Fibroblast of skin of scalp (primary cell): ENCODE measurements at places on chromosomes 3 and 15.

GRCh38 chr3:111076732-111077131 lies 5.1 kb downstream of the NECTIN3 start:
- no peak for DNase-seq

GRCh38 chr15:27648359-27648758 lies 450.8 kb downstream of the OCA2 start:
- DNase-seq = no peak

DNA sequence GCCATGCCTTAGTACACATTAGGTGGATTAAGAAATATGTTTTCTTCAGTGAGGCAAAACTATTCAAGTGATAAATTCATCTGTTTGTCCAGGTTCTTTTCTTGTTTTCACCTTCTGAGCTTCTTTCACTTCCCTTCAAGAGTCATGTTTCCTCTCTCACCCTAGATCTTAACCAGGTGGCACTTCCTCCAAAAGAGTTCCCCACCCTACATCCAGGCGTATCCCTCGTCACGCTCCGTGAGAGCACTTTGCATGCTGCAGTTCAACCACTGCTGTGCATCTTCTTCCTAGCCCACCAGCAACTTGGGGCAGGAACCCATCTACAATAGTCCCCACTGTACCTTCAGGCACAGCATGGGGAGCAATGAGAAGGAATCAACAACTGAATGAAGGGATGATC lies 28.9 kb downstream of the OSBPL10 start:
- DNase-seq = no peak

DNA sequence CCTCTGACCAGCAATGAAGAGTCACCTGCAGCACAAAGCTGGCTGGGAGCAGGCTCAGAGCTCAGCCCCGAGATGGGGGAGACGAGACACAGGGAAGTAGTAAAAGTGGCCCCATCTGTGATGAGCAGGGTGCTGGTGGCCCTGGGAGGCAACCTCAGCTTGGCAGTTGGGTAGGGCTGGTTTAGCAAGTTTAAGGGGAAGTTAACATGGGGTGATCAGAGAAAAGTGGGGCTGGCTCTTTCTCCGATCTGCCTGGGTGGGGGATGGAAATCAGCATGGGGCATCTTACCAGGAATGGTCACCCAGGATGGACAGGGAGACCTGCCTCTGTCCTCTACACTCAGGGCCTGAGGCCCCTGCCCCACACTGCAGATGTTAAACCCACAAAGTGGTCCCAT lies 29.9 kb upstream of the SFMBT1 start:
- DNase-seq = no peak

DNA sequence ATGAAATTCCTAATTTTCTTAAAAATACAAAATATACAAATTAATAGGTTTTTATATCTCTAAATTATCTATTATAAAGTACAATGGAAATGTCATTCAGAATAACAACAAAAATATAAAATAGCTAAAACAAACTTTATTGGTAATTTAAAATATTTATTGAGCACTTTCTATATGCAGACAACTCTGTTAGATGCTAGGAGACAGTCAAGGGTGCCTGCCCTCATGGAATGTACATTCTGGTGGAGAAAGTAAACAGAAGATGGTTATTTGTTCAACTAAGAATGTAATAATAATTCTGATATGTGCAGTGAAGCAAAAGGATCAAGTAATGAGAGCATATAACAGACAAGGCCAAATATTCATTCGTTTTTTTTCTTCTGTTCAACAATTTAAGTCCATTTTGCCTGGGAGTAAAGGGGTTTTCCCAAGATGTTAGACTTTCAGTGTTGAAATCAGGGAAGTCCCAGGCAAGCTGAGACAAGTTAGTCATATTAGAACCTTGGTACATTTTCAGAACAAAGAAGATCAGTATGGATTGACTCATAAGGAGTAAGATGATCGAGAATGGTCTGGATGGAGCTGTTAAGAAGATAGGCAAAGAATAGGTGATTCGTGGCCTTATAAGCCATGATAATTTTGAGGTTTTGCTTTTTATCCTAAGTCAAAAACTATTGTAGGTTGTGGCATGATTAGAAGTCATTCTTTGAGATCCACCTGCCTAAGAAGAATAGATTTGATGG lies 150.2 kb upstream of the MLF1 start:
- peak; percentile 12 for DNase-seq

DNA sequence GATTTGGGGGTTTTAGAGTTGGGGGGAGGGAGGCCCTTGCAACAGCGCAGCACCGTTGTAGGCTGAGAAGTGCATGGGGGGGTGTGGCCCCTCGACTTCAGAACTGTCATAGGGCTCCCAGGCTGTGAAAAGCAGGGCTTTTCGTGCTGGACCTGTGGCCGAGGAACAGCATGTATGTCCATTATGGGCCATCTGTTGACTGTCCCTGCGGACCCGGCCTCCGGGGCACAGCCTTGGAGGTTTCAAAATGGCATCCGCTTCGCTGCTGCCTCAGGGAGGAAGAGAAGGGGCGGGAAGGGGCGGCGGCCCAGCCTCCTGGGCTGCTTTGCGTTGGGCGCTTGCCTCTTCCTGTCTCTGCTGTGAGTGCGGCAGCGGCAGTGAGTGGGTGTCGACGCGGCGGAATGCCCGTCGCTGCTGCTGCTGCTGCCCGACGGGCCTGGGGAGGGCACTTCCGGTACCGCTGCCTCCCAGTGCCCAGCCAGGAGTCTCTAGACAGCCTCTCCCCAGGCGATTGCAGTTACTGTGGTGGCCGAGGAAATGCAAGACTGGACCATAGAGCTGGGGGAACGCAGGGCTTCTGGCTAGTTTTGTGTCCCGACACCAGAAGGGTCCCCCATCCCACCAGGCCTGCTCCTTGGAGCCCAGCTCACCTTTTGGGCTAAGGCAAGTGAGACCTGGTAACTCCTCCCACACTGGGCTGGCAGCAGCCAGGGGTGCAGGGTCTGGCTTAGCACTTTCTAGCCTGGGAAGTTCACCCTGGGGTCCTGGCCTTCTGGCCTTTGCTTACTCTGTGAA lies 1.9 kb downstream of the GNAI2 start:
- DNase-seq = peak; percentile 87

DNA sequence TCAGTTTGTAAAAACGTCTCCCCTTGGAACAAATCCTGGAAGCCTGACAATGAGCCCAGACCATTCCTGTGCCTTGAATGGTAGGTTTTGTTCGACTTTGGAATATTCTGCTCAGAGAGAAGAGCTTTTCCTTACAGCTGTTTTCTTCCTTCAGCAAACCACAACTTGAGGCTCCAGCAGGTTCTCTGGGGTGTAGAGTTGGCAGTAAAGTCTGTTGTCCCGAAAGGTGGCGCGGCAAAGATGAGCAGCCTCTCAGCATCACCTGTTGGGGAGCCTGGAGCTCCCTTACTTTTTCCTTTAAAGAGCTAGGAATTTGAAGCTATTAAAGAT lies 65.4 kb downstream of the BOC start:
- no peak for DNase-seq

DNA sequence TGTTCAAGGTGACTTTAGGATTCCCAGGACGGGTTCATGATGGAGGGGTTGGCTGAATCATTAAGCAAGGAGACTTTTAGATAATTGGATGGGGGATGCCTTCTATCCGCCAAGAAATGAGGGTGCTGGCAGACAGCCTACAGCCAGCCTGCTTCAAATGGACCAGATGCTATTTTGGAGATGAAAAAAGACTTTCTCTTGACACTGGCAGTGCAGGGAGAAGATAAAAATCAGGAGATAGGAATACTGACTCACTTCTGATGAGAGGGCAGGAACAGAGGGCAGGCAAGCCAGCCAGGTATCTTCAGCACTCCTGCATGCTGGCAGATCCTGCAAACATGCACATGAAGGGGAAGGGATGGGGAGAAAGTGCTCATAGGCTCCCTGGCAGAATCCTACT lies 7.7 kb upstream of the SYN2 start:
- DNase-seq = no peak

- DNase-seq = no peak
Measured at GRCh38 chr15:78170848-78171773, 21.9 kb downstream of the IDH3A start.

DNA sequence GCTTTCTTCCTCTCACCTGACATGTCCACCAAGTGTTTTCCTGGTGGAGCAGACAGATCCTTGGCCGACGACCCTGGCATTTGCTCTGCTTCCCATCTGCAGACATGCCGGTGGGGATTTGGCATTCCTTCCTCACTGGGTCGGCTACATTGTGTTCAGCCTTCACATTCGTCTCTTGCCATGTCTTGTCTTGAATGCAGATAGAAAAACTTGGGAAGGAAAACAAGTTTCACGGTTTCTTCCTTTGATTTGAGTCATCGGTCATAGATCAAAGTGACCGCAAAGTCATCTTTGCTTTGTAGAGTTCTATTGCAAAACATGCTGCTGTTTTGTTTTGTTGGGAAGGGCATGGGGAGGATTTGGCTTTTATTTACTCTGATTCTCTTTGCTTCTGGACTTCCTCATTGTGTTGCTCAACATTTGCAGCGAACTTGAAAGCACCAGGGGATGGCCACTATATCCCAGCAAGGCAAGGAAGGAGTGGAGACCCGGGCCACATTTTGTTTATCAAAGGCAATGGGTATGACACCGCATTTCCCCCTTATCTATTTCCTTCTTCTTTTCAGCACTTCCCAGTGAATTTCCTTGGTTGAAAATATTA lies 321.3 kb downstream of the CACNA2D3 start:
- no peak for DNase-seq

- no peak for DNase-seq
Measured at GRCh38 chr15:81037952-81038743, 37.4 kb downstream of the TLNRD1 start.

- DNase-seq = no peak
Measured at GRCh38 chr3:146241523-146242240, 9.2 kb downstream of the PLSCR4 start.

DNA sequence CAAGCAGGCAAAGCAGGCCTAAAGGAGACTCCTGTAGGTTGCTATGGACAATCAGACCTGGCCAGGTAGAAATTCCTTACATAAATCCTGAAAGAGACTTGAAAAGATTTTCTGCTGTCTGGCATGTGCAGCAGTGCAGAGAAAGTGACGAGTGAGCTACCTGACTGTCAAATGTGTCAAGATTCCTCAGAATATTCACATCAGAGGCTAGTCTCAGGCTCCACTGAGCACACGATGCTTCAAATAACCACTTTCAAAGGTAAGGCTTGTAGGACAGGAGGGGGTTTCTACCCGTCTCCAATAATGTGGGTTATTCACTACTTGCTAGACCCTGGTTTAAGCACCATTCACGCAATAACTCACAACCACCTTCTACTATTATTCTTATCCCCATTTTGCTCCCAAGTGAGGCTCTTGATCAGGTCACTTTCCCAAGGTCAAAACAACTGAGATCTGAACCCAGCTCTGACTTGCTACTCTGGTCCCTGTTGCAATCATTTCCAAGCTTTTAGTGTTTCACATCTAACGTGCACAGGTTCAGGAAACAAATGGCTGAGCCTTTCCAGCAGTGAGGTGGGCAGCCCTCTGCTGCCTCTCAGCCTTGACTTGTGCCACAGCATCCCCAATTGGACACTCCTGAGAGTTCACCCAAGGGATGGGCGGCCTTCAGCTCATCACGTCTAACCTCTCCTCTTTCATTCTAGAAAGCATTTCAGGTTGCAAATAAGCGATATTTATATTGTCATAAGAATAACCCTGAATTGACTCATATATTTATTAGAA lies 329.9 kb upstream of the WNT5A start:
- no peak for DNase-seq

DNA sequence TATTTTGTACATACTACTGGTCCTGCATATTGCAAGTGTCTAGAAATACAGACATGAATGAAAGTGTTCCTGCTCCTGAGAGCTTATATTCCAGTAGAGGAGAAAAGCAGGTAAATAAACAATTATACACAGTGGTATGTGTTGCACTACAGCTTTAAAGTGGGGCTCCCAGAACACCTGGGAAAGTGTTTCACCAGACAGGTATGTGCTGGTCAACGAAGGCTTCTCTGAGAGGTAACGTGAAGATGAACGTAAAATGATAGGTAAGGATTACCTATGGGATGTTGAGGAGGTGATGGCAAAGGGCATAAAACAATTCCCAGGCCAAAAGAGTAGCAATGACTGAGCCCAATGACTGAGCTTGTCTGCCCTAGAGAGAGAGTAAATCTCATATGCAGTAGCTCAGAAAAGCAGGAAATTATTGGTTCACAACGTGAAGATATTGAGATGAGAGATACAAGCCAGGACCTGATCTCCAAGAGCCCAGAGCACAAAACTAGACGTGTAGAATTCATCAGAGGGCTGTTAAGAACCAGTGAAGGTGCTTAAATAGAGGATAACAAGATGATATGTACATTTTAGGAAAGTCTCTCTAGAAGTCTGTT lies 459.1 kb upstream of the BCHE start:
- DNase-seq = no peak

GRCh38 chr3:58422756-58423325 lies 10.8 kb downstream of the PDHB start:
- DNase-seq = peak; percentile 49

DNA sequence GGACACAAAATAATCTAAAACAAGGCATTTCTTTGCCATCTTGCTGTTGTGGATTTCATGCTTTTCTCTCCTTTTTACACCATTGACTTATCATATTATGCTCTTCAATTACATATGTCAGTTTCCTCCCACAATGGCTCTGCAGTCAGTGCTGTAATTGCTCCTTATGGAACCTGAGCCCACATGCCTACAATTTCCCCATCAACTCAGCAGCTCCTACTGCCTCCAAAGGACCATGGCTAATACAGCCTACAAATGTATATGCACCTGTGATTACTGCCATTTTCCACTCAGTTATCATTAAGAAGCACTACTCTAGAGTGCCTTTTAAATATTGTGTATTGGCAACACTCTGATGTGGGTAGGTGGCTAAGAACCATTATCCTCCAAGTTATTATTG lies 30.8 kb downstream of the RTP4 start:
- no peak for DNase-seq

DNA sequence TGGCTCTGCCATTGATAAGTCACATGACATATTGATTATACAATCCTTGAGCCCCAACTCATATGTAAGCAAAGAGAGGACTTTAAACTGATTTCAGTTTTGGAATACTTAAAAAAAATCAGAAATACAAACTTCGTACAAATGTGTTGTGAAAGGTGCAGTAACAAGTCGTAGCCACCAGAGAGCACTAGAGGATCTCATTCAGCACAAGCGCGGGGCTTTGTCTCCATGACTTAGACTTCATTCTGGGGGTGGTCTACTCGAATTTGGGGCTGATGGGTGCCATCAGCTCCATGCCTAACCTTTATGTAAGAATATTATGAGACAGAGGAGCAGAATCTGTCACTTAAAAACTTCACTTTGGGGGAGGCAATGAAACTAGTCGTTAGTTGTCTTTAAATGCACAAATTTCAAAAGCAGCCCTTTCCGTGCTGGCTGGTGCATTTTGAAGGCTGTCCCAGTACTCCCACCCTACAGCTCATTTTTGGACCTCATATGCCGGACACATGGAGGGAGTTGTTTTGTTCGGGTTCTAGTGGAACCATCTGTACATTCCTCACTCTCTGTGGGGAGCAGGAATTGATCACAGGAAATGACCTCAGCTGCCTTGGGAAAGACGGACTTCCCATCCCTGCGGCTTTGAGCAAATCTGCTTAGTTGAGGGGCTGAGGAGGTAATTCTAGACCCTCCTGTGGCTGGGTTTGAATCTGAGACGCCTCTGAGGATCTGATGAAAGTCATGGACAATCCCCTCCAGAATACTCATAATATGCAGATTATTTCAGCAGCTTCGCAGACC lies 27.5 kb upstream of the MASP1 start:
- DNase-seq = peak; percentile 76

- no peak for DNase-seq
Measured at GRCh38 chr3:46183330-46183729, 24.8 kb downstream of the CCR1 start.

GRCh38 chr15:77144492-77145070 lies 73.7 kb upstream of the TSPAN3 start:
- peak; percentile 99 for DNase-seq

GRCh38 chr15:88223084-88223483 lies 33.5 kb downstream of the NTRK3 start:
- no peak for DNase-seq

- DNase-seq = no peak
Measured at GRCh38 chr15:83671603-83672002, 17.7 kb downstream of the ADAMTSL3 start.
